AG09309 (cell line): ENCODE measurements at places on chromosomes 12 and 14.

- DNase-seq: peak; percentile 52
Observed at GRCh38 chr12:131949431-131950181, at the start of gene EP400. TSS of gene EP400 (plus strand) at chr12:131949942. CDS start at chr12:131960620, 10,678 bp downstream.

DNA sequence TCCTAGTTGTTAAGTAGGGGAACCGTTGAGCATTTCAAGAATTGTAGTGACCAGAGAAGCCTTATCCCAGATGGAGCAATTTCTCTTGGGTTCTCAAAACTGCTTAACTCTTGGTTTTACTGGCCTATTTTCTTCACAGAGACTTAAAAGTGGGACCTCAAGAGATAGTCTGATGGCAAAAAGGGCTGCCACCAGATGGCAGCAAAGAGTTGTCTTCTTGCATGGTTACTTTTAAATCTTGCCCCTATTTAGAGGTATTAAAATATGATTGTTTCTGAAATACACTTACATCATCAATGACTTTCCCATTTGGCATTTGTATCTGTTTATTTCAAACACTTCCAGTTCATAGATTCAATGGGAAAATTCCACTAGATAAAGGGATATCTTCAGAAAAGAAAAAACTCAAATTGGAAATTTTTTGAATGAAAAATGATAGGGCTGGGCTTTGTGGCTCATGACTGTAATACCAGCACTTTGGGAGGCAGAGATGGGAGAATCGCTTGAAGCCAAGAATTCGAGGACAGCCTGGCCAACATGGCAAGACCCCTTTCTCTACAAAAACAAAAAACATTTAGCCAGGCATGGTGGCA is 69.9 kb upstream of the CNTN1 start:
- DNase-seq: no peak

DNA sequence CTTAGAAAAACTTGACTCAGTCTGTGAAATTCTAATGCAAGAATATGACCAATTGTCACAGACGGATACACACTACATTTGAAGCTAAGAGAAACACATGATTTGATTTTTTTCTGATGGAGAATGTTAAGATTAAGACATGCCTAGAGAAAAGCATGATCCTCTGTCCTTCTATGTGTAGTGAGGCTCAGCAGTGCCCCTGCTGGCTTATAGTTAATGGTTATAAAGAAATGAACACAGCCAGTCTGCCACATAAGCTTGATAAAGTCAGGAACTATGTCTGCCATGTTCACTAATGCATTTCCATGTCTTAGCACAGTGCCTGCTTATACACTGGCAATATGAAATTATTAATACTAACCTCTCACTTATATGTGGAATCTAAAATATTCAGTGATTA is 168.1 kb upstream of the DAAM1 start:
- DNase-seq: no peak

DNA sequence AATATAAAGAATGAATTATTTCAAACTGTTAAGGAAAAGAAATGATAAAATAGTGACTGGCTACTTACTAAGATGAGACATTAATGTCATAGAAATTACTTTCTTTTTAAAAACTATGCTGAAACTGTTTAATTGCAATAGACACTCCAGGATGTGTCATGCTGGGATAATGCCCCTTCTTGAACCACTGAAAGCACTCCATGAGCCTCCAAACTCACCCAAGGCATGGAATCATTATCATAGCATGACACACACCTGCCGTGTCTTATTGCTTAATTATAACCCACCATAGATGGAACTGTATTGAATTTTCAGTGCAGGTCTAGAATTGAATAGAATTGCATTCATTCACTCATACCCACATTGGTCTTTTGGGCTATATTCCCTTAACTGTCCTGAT is 4.3 kb downstream of the MBIP start:
- no peak for DNase-seq

DNA sequence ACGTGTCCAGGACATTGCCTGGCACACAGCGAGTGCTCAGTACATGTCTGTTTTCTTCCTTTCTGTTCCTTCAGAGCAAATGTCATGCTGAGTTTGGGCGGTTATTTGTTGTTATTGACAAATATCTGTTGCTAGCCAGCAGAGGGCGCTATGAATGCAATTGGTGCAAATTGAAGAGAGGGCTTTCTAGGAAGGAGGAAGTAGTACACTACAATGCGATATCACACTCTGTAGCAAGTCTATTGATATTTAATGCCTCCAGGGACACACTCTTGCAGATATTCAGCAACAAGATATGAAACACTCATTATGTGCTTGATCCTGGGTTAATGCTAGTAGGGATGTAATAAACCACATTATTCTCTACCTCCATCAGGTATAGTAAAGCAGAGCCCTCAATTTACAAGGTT is 267.3 kb upstream of the SRRM4 start:
- DNase-seq: no peak

GRCh38 chr12:110174373-110174996 is 50.3 kb downstream of the IFT81 start:
- DNase-seq: no peak

GRCh38 chr14:35121026-35121886 is 534 bp downstream of the PPP2R3C start:
- no peak for DNase-seq

DNA sequence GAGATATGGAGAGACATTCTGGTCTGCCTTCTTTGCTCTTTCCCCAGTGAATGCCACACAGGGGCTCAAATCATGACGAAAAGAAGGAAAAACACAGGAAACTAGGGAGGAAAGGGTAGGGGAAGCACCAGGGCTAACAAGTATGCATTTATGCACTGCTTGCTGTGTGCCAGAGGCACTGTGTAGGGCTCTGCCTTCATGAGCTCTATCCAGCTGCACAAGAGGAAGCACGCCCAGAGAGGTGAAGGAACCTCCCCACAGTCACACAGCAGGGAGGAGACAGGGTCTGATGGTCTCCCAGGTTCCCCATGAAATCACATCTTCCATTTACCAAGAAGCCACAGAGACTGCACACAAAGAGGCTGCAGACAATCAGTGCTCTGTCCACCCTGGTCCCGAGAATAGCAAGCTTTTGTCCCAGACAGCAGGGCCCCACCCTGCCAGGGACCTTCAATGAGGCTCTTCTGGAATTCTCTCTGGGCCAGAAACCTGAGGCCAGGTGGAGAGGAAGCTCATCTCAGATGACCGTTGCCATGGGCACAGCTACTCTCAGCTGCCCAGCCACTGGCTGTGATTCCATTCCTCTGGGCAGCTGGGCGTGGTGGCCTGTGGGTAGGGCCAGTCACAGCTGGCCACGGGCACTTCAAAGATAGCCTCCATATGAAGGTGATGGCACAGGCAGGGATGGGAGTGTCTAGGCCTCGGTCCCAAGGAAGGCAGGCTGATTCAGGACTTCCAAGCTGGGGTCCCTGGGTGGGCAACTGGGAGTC is 7.3 kb upstream of the TRPV4 start:
- no peak for DNase-seq

DNA sequence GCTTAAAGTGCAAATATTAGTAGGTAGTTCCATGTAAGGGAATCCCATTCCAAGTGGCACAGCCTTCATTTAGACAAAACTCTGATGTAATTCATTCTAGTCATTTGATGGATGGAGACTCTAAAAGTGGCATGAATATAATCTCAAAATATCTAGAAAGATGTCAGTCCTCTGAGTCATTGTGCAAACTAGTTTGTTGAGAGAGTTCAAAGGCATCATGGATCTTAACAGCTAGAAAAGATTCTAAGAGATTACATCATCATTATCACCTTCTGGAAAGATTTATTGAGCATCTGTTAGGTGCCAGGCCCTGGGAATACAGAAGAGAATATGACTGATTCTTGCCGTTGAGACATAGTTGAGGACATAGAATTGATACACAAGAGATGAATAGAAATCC is 30.7 kb downstream of the CRADD start:
- DNase-seq: no peak

DNA sequence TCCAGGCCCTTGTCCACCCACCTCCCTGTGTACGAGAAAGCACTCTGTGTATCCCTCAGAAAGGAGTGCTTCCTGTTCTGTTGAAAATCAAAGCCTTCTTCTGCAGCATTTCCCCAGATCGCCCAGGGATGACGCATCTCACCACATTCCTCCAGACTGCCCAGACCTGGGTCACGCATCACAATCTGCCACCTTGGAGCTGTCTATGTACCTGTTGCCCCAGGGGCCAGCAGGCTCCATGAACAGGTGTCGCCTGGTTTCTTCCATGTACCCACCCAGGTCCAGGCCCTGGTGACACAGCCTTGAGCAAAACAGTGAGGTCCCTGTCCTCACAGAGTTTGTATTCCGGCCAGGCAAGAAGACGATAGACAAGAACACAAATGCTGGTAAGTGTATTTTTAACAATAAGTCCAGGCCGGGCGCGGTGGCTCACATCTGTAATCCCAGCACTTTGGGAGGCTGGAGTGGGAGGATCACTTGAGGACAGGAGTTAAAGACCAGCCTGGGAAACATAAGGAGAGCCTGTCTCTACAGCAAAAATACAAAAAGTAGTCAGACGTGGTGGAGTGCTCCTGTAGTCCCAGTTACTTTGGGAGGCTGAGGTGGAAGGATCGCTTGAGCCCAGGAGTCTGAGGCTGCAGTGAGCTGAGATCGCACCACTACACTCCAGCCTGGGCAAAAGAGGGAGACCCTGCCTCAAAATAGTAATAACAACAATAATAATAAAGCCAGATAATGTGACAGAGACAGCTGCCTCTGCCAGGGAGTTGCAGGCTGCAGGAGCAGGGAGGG is 6.8 kb upstream of the PPP1R13B start:
- no peak for DNase-seq

DNA sequence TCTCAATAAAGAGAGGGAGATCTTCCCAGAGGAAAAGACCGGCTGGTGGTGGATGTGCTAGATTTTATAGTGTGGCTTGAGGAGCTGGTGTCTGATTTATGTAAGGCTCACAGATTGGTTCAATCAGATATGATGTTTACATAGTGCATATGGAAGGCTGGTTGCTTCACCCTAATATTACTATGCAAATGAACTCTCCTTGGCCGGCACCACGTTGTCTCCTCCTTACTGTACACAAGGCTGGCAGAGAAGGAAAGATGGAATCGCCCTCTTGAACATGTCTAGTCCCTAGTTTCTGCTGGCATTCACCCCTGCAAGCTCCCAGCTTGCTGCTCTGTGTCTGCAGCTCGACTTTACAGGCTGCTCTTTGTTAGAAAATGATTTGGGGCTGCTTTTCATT is 8.9 kb downstream of the FAM186A start:
- no peak for DNase-seq

DNA sequence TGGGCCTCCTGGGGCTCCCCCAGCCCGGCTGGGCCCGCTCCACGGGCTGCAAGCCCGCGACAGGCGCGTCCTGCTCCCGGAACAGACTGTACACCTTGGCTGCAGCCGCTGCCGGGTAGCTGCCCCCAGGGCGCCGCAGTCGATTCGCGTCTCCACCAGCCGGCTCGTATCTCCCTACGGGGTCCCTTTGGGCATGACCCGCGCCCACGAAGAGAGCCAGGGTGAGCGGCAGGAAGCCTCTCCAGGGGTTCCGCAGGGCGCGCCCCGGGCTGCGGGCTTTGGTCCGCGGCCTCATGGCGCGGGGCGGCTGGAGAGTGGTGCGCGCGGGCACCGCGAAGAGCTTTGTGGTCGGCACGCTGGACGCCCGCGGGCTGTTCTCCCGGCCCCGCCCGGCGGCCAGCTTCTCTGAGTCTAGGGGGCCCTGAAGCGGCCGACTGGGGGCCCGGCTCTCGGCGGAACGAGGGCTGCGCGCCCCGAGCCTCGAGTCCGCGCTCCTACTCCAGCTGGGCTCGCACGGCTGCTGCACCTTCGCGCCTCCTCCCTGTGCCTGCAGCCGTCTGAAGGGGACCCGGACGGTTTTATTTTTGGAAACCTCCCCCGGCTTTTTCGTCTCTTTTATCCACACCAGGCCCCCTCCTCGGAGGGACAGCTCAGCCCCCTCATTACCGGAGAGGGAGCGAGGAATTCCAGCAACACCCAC is at the start of gene LTBP2:
LTBP2 (minus strand) TSS at position 588 of the 700 bp plus-strand sequence; CDS start at position 295, 293 bp downstream.
- DNase-seq: no peak

DNA sequence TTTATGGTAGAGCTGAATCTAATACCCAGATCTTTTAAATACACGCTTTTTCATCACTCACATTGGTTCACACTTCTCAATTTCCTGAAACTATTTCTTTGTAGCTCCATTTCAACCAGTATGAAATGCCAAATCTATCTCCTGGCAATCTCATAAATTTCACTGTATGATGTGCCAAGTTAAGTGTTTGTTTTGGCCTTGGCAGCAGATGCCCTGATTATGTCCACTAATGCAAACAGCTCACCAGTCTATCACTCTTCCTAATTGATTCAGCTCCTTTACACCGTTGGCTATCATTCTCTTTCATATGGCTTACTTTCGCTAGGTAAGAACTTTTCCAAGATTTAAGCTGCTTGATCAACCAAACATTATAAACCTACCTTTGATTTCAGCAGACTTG is 58.6 kb downstream of the ZFC3H1 start:
- DNase-seq: no peak

GRCh38 chr14:85947461-85948139 is 417.7 kb downstream of the FLRT2 start:
- no peak for DNase-seq

GRCh38 chr12:124321556-124322270 is 26.8 kb downstream of the RFLNA start:
- DNase-seq: no peak

- DNase-seq: no peak
Observed at GRCh38 chr12:53220694-53221202, 11.3 kb downstream of the RARG start.

DNA sequence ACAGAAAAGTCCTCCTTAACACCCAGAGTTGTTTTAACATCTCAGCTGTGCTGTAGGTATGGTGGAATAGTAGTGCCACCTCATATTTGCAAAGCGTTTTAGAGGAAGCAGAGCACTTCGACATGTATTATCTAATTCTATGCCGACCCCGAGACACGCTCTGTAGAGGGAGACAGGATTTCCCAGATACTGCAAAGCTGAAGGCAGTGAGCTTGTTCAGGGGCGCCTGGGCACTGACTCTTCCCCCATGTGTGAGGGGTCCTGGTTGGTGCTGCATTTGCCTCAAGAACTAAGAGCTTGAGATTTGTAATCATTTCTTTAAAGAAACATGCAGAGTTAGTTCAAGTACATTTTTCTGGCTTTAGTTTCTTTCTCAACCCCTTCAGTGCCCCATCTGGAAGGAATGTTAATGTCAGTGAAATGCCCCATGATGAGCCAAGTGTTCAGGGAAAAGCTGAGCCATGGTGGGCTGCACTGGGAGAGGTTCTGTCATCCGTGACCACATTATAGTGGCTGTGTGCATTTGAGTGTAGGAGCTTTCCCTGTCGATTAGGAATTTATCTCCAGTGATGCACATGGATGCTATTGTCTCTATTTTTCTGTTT is 66.3 kb downstream of the MBIP start:
- DNase-seq: no peak

DNA sequence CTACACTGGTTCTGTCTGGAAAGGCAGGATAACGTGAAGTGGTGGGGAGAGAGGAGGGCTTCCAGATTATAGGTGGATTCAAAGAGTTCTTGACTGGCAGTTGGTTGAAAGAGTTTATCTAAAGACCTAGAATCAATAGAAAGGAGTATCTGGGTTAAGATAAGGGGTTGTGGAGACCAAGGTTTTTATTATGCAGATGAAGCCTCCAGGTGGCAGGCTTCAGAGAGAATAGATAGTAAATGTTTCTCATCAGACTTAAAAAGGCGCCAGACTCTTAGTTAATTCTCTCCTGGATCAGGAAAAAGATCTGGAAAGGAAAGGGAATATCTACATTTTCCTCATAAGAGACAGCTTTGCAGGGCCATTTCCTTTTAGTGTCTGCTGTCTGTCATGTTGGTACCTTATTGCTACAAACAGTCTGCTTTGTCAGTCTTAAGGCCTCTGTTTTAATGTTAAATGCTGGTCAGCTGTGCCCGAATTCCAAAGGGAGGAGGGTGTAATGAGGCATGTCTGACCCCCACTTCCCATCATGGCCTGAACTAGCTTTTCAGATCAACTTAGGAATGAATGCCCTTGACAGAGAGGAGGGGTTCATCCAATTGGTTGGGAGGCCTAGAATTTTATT is 401.3 kb downstream of the FUT8 start:
- no peak for DNase-seq
